ENCODE measurements at places on chromosomes 11 and 22.

DNA sequence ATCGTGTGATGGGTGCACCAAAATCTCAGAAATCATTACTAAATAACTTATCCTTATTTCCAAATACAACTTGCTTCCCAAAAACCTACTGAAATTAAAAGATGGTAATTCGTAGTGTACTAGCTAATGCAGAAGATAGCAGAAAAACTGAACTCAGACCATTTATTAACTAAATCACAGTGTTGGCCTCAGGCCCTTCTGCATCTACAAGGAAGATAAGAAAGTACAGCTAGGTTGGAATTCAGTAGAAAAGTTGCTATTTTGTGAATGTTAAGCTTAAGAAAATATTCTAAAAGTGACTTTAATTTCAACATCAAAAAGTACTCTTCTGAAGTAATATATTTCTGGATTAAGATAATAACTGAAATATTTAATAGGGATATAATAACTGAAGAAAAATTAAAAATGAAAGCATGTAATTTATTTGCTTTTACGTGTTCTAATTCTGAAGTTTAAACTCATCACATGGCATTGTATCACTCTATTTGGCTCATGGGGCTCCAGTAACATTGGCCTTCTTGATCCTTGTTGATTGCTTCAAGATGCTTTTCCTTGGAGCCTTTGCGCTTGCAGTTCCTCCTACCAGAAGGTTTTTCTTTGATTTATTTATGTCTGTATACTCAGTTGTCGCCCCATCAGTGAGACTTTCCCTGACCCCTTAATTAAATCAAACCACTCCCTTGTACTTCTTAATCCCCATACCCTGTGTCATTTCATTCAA lies 847.9 kb upstream of the ANO3 start:
- DNase-seq, result no peak

DNA sequence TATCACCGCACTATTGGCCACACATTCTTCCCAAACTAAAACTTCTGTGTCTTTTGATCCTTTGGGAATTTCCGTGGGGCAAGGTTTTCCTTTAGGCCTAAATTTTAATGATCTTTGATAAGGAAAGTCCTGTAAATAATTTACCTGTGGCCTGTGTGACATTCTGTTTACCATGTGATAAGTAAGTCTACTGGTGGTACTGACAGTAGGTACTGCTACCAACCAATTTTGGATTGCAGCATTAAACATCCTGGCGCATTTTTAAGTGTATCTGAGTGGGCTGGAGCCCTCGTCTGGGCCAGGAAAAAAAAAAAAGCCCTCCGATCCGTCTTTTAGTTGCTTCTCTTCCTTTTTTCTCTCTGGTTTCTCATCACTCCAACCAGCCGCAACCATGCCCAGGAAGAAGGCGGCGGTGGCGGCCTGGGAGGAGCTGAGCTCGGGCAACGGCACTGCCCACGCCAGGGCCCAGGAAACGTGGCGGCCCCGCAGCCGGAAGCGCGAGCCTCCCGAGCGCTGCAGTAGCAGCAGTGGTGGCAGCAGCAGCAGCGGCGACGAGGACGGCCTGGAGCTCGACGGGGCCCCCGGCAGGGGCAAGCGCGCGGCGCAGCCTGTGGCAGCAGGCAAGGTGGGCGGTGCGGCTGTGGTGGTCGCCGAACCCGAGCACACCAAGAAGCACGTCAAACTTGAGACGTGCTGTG lies 33.6 kb downstream of the ASRGL1 start:
- DNase-seq, result peak; percentile 29

GRCh38 chr11:112715056-112715455 lies 246.2 kb upstream of the NCAM1 start:
- DNase-seq, result no peak

GRCh38 chr11:72789493-72790131 lies 4.2 kb downstream of the STARD10 start:
- no peak for DNase-seq

DNA sequence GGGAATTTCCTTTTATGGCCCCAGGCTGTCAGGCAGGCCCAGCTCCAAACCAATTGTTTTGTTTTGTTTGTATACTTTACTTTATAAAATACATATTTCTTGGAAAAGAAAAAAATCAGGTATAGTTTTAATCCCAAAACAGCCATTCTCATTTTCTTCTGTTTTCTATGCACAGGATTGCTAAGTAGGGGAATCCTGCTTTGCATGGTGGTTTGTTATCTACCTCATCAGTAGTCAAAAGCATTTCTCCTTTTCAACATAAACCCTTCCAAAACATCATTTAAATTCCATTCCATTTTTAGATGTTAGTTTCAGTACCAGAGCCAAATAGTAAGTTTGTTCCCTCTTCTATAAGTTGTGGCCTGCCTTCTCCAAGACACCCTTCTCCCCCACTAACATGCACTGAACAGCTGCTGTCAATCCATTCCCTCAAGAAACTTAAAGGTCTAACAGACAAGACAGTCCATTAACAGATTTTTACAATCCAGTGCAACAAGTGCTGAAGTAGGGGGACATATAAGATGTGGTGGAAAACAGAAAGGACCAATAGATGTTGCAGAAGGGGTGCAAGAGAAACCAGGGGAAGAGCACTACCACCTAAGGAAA lies 3.7 kb downstream of the ILK start:
- DNase-seq, result no peak

DNA sequence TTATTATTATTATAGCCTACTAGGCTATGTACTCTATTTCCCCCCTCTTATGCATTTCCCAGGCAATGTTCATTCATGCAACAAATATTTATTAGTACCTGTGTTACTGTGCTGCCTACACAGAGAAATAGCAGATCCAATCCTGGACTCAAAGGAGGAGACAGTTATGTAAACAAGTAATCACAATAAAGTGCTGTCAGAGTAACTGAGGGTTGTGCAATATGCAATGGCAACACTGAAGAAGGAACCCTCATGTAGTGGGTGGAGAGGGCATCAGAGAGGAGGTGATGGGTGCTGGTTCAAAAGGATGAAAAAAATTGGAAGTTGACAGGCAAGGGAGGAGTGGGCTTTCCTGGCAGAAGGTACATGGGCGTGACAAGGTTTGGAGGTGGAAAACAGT lies 886 bp upstream of the P4HA3 start:
- no peak for DNase-seq

GRCh38 chr22:24338726-24339451 lies 68.3 kb downstream of the SPECC1L start:
- DNase-seq, result no peak

GRCh38 chr11:34655335-34656008 lies 34.6 kb downstream of the EHF start:
- no peak for DNase-seq

GRCh38 chr11:68727783-68728182 lies 23.5 kb downstream of the TESMIN start:
- no peak for DNase-seq

GRCh38 chr11:1922481-1923081 lies 3.1 kb downstream of the TNNT3 start:
- DNase-seq, result no peak

DNA sequence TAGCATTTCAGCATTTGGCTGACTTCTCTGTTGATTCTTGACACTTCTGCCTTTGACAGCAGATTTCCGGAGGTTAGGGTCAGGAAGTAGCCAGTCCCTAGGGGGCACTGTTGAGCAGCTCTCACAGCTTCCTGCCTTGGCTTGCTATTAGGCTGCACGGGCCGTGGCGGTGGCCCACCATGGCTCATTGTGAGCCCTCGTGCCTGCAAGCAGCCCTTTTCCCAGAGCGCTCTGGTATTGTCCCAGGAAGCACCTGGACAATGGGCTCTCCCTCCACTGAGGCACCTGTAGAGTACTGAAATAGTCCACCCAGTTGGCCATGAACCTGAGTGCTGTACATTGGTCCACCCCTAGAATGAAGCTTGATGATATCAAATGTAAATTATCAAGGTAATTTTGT lies 100.2 kb upstream of the GAL start:
- no peak for DNase-seq

GRCh38 chr22:27799015-27799826 lies 2.3 kb downstream of the MN1 start:
- DNase-seq, result peak; percentile 71
